Putamen (tissue), 1 donor: ENCODE measurements at places on chromosomes 16 and 17.

DNA sequence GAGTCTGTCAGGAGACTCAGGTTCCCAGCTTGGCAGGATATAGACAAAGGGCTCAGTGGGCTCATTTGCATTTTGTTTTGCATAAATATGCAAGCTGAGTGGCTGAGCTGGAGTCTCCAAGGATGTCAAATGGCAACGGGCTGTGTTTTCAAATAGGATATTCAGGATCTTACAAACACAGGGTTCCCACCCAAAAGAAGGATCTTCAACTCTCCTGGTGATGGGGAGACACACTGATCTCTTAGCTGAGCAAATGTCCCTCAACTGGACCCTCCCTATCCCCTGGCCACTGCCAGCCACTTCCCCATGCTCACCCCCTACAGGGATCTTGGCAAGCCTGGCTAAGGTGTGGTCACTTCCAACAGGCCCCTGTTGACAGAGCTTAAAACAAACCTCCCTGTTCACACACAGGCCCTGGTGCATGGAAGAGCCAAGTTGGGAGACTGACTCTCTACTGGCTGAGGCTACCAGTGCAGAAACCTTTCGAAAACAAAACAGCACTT is 61.6 kb downstream of the SOX9 start:
- DNase-seq, result peak; percentile 50

DNA sequence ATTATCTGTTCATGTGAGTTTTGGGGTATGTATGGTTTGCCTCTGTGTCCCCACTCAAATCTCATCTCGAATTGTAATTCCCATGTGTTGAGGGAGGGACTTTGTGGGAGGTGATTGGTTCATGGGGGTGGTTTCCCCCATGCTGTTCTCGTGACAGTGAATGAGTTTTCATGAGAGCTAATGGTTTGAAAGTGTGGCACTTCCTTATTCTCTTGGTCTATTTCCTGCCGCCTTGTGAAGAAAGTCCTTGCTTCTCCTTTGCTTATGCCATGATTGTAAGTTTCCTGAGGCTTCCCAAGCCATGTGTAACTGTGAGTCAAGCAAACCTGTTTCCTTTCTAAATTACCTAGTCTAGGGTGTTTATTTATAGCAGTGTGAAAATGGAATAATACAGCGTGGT is 128.1 kb upstream of the HS3ST4 start:
- no peak for DNase-seq

- no peak for DNase-seq
These were observed 20.8 kb upstream of the CLEC18C start for GRCh38 chr16:70152578-70153302.

DNA sequence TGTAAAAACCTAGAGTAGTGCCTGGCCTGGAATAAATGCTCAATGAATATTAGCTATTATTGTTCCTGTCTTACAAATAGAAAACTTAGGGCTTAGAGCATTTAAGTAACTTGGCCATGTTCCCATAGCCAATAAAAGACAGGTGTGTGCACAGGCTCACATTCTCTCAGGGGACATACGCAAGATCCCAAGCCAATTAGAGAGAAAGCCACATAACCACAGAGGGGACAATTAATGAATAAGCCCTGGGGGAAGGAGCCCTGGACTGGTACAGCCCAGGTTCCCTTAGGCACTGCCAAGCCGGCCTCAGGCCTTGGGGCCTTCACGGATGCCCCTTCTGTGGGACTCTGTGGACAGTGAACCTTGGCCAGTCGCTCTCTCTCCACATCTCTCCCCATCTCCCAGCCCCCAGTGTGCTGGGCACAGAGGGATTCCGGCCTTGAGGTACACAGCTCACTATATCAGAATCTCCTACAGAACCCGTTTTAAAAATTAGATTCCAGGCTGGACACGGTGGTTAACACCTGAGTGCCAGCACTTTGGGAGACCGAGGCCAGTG is 27.3 kb upstream of the ABCC12 start:
- DNase-seq, result no peak

DNA sequence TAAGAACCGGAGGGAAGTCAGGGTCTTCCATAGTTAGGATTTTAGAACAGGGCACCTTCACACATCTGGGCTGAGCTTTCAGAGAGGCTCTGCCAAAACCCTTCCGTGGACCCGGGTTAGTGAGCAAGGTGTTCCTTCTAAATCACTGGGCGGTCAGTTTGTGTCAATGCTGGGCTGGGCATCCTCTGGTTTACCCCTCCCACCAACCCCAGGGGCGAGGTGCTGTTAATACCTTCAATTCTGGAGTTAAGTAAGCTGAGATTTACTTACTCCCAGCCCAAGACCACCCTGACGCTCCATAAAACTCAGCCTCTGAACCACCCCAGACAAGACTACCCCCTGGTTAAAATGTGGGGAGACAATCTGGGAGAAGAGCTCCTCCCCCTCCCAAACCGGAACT is 1.0 kb downstream of the TMEM92 start:
- DNase-seq, result no peak

GRCh38 chr16:80500116-80500859 is 40.5 kb upstream of the DYNLRB2 start:
- no peak for DNase-seq

- DNase-seq, result no peak
These were observed 11.7 kb upstream of the CNTNAP4 start for GRCh38 chr16:76265434-76266045.

DNA sequence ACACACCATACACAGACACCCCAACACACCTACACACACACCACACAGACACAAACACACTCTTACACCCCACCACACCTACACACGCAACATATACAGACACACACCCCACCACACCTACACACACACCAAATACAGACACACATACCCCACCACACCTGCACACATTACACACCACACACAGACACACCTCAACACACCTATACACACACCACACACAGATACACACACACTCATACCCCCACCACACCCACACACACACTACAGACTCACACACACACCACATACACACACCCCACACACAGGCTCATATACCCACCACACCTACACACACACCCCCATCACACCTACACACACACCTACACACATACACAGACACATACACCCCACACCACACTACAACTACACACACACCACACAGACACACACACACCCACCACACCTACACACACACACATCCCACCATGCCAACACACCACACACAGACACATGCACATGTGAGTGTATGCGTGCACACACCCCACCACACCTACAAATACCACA is 31.4 kb downstream of the GPT2 start:
- no peak for DNase-seq

GRCh38 chr17:1043601-1044251 is 46.8 kb downstream of the TIMM22 start:
- no peak for DNase-seq

- no peak for DNase-seq
These were observed 3.2 kb downstream of the SOST start for GRCh38 chr17:43755389-43755875.

DNA sequence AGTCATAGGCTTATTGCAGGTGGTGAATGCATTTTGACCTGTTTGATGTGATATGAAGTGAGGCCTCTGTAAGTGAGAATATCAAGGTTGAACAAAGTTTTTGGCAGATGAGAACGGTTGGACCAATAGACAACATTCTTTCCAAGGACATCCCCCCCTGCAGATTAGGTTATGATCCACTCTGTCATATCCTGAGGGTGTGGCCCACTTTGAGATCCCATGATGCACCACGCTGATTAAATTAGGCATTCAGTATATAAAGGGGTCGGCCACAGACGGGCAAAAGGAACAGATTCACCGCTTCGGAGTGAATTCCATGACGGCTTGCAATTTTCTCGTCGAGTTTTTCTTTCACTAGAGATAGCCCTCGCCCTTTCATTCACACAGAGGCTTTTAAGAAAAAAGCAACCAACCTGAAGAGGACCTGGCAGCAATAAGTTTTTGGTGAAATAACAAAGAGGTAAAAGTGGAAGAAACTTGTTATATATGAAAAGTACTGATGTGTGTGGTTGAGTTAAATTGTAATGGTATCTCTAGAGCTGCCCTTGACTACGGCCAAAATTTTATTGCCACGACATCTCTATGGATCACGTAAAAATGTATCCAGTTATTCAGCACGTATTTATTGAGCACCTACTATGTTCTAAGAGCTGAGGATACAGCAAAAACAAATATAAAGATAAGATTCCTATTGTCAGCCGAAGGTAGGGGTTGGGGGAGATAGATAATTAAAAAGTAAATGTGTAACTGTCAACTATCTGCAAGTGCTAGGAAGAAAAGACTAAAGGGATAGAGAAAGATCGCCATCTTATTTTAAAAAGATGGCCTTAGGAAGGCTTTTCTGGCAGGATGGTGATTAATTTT is 1.7 kb upstream of the RBBP6 start:
- DNase-seq, result no peak

DNA sequence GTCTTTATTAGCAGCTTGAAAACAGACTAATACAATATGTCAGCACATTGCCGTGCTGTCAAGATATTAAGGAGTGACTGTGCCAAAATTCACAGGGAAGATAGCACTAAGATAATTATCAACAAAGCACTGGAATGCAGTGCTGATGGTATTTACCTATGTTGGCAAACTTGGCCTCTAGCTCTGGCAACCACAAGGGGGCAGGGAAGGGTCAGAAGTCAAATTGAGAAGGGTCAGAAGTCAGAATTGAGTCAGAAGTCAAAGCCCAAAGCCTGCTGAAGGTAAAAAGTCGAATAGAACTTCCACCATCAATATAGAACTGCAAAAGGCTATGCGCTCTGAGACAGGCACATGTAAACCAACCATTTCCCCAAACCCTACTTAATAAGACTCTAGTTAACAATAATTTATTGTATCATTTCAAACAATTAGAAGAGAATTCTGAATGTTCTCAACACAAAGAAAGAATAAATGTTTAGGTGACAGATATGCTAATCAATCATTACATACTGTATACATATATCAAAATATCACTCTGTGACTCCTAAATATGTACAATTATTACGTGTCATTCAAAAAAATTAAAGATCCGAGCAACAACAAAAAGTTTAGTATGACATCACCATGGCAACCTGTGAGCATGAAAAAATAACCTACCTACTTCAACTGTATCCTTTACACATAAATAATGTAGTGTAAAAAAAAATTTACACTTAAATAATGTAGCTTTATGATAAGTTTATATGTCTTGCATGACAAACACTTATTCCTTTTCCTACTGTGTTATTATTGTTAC is 916.1 kb downstream of the KCNJ2 start:
- DNase-seq, result no peak

DNA sequence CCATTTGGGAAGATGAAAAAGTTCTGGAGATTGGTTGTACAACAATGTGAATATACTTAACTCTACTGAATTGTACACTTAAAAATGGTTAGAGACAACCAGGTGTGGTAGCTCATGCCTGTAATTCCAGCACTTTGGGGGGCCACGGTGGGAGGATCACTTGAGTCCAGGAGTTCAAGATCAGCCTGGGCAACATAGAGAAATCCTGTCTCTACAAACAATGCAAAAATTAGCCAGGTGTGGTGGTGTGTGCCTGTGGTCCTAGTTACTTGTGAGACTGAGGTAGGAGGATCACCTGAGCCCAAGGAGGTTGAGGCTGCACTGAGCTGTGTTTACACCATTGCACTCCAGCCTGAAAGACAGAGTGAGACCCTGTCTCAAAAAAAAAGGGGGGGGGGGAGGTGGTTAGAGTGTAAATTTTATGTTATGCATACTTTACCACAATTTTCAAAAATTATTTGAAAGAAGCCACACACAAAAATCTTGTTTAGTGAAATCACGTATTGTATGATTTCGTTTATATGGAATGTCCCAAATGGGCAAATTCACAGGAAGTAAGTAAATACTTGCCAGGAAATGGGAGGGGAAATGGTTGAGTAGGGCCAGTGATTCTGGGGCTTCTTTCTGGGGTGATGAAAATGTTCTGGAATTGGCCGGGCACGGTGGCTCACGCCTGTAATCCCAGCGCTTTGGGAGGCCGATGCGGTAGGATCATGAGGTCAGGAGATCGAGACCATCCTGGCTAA is 37.1 kb upstream of the AMZ2 start:
- no peak for DNase-seq
